Naive thymus-derived CD4-positive, alpha-beta T cell (primary cell): ENCODE measurements at places on chromosomes 12 and 14. TPM values are rescaled to one million over a fixed set of nuclear protein-coding genes. Genes with fewer than 3 reads are reported as not detected.

The SERPINA1 gene
- total RNA-seq = 28.8 TPM

The RPL10L gene
- total RNA-seq = not detected in 2 replicates

The GLT1D1 gene
- 16.9 TPM for total RNA-seq

The TEX22 gene
- 6.3 and 8.1 TPM in 2 replicates for total RNA-seq

The CPM gene
- total RNA-seq = 5.7 and 5.9 TPM in 2 replicates

The KLHL33 gene
- total RNA-seq = 0.51 TPM

The MBIP gene
- total RNA-seq = 41.6 TPM

The PIWIL1 gene
- not detected in 2 replicates for total RNA-seq
